ENCODE measurements at places on chromosomes 16 and 17.

DNA sequence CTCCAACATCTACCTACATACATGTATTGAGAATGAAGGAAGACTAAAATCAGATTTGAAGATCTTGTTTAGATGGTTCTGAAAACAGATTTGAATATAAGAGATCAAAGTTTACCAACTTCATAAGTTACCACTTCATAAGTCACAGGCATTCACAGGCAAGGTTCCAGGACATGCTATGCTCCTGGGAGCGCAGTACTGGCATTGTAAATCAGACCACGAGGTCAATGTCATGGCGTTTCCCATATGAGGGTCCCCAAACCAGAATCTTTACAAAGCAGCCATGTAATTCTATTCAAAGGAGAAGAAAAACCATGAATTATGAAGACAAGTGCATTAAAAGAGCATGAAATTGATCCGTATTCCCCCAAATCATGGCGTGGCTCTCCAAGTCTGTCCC is 3.0 kb downstream of the CDH11 start:
- no peak for DNase-seq

DNA sequence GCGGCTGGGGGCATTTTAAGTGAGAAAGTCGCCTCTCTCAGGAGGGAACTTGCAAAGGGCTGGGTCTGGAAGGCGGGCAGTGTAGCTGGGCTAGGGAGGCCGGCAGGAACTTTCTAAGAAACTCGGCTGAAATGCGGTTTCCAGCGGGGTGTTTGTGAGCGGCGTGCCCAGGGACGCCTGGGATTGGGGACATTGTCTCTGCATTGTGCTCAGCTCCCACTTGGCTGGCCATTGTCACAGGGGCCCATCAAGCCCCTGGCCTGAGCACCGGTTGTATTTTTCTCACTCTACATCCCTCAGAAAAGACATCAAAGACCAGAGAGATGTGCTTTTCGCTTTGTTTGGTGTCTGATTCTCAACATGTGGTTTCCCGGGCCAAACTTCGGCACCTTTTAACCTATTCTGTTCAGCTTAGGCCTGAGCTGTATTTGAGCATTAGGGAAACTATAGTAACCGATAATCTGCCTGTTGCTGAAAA is 291.1 kb upstream of the IRX3 start:
- no peak for DNase-seq

- peak; percentile 71 for DNase-seq
Measured at GRCh38 chr17:76772842-76773525, 35.1 kb downstream of the MFSD11 start.

GRCh38 chr17:83191388-83192160 is 112.2 kb downstream of the METRNL start:
- DNase-seq: no peak

DNA sequence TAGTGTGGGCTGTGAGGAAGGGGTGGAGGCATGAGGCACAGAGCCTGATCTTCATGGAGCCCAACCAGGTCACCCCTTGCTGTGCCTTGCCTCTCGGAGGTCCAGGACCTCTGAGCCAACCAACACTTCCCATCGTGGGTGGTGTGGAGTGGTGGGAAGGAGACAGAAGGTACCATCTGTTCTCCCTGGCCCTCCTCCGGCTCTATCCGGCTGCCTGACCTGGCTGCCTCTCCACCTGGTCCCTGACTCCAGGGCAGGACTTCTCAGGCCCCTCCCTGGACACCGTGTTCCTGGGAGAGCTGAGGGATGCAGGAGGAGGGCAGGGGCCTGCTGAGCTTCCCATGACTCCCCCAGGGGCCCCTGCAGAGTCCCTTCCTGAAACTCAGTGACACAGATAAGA is 3.9 kb downstream of the PDK2 start:
- DNase-seq: no peak

- no peak for DNase-seq
Measured at GRCh38 chr17:77693301-77693700, 265.2 kb upstream of the TNRC6C start.

GRCh38 chr16:27781981-27782880 is 232.3 kb downstream of the KATNIP start:
- DNase-seq: no peak

GRCh38 chr17:65323049-65323448 is 185.9 kb downstream of the RGS9 start:
- DNase-seq: no peak

GRCh38 chr16:918741-919657 is 51.8 kb downstream of the LMF1 start:
- no peak for DNase-seq

- no peak for DNase-seq
Measured at GRCh38 chr17:80877729-80878303, 113.8 kb upstream of the CHMP6 start.

DNA sequence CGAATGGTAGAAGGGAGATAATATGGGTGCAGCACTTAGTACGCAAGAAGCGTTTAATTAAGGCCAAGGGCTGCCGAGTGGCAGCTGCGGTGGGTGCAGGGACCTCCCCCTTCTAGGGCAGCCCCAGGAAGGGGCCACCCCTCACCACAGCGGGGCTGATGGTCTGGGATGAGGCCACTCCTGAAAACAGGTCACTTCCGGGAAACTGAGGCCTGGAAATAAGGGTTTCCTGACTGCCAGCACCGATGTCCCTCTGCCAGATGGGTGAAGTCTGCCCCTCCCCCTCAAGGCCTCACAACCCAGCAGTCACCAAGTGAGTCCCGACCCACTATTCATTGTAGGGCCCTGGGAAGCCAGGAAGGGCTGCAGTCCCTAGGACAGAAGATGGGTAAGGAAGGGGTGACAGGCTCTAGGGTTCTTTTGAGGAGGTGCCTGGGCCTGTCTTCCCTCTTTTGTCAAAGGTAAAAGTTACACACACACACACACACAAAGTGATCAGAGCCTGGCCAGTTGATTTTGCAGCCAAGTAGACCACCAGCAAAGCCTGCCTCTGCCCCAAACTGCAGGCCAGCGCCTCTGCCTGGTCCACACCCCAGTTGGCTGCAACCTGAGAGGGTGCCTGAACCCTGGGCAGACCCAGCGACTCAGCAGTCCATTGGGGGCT is 12.5 kb downstream of the SREBF1 start:
- no peak for DNase-seq

- DNase-seq: no peak
Measured at GRCh38 chr17:30947796-30948195, 23.0 kb upstream of the RNF135 start.

DNA sequence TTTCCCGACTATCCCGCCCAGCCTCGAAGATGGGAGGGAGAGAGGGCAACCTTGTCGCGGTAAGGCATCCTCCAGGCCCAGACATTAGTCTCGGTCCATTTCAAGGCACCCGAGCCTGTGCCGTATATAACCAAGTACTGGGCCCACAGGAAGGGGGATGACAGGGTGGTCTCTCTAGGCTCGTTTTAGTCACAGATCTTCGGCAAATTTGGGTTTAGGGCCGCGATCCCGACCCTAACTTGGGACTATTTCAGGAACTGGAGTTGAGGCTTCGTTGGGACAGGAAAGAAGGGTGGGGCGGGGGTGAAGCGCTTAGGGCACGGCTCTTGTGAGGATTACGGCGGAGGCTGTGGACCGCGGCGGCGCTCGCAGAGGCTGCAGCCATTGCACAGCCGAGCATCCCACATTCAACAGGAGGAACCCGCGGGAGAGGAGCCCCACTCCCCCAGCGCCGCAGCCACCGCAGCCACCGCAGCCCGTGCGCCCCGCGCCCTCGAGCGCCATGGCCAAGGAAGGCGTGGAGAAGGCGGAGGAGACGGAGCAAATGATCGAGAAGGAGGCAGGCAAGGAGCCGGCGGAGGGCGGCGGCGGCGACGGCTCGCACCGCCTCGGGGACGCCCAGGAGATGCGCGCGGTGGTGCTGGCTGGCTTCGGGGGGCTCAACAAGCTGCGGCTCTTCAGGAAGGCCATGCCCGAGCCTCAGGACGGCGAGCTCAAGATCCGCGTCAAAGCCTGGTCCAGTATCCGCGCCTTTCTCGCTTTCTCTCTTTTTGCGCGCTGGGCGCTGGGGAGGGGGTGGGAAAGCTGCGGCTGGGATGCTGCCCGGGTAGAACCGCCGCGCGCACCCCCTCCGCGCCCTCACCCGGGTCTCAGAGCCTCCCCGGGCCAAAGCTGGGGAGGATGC is at the start of gene VAT1L:
VAT1L (plus strand) TSS at position 384 of the 904 bp plus-strand sequence; CDS start at position 503, 119 bp downstream.
- DNase-seq: no peak

DNA sequence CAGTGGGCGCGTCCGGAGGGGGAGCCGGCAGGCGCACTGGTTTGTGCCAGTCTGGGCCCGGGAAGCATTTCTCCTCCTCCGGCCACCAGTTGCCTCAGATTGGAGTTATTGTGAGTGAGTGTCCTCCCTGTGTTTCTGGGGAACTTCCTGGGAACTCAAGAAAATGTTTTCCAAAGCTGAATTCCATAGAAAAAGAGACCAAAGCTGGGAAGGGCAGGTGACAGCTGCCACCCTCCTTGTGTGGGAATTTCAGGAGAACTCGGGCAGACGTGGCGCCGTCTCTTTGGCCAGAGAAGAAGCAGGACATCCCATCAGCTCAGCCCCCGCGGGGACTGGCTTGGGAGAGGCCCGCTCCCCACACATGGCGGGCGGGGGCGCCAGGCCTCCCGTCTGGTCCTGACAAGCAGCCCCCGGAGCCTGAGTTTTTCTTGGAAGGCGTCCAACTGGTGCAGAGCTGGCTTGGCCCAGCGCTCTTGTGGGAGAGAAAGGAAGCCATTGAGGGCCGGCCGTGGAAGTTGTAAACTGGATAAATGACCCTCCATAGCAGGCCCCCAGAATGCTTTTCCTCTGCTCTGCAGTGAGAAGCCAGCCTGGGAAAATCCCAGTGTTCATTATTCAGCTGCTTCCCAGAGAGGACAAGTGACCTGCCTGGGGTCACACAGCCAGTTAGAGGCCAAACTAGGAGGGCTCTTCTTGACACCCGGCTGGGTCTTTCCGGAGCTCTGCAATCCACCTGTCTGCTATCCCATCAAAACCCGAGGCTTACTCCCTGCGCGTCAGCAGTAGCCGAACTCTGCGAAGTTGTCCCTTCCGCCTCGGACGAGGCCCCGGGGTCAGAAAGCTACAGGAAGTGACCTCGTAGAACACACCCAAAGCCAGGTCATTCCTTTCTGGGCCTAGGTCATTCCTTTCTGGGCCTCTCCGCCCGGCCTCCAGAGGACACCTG is 39.2 kb upstream of the GSE1 start:
- DNase-seq: no peak

DNA sequence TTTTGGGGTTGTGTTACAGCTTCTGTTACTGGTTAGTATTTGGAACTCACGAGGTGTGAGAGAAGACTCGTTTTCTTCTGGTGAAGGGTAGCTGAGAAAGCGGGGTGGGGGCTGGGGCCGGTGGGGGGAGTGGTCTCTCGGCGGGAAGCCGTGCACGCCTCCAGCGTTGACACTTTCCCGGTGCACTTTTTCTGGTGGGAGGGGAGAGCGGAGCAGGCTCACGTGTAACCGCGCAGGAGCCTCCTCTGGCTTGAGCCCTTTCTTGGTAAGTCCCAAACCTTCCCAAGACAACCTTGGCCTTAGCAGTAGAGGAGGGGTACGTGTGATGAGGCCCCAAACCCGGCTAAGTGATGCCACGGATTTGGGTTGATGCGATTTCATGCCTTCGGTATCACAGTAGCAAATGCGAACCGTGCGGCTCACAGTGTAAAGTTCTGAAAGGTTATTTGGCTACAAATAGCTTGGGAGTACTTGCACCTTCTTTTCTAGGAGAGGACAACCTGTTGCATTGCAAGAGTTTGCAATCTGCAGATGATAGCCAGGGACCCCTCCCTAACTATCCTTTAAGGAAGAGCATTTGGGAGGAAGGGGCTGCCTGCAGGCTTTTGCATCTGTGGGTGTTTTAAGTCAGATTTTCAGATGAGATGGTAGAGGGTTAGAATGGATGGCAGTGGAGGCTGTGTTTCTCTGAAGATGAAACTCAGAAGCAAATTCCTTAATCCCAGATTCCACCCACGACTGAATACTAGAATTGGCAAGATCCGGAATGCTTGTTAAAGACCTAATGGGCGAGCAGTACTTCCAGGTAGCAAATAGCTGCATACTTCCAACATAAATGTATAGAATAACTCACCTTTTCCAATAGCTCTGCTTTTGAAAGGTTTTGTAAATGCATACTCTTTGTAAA is 1.5 kb downstream of the HLF start:
- DNase-seq: no peak

DNA sequence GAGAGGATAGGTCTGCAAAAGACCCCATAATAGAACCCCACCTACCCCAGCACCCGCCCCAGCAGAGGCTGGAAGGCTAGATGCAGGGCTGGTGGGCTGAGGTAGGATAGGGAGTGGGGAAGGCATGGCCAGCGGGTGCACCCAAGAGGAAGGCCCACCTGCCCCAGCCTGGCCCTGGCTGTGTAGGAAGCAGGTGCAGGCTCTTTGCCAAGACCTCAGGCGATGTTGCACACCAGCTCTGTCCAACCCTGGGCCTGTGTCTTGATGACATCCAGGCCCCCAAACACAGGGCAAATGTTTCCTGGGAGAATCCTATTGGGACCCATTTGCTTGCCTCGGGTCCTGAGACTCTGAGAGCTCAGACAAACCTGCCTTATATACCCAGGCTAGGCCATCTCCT is 12.2 kb downstream of the UNC119 start:
- DNase-seq: no peak

DNA sequence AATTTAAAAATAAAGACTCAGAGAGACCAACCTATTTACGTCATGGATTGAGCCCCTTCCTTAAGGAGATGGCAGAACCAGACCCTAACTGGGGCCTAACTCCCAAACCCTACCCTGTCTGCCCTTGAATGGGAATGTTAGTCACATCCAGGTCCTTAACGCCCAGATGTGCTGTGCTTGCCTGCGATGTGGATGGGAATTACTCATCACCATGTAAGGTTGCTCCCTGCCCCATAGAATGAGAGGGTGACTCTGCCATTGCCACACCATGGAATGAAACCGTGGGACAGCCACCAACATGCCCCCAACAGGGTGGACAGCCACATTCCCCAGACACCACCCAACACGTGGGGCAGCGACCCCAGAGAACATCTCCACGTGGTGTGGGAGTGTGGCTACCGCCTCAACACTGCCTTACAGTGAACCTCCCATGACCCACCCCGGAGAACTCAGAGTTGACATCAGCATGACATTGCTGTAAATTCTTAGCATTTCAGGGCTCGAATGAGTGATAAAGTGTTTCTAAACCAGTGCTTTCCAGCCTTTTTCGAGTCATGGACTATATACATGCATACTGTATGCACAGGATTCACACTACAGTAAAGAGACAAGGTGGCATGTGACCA is 31.8 kb downstream of the SCNN1B start:
- DNase-seq: no peak

DNA sequence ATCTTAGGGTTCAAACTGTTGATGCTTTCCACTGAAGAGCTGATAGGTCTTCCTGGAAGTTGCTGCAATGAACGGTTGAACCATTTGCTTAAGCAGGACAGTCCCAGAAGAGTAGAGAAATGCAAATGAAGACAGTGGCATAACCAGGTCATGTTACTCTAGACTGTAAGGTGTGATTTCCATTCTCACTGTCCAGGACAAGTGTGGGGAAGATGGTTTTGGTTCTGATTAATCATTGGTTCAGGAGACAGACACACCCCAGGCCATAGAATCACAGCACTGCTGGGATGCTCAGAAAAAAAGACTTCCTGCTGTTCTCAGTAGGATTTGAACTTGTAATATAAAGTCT is 34.8 kb upstream of the XYLT2 start:
- no peak for DNase-seq

- DNase-seq: no peak
Measured at GRCh38 chr17:39167476-39167875, 1.5 kb upstream of the ARL5C start.

All from RCC 7860 (cell line).